ENCODE measurements at places on chromosomes 11 and 22.

DNA sequence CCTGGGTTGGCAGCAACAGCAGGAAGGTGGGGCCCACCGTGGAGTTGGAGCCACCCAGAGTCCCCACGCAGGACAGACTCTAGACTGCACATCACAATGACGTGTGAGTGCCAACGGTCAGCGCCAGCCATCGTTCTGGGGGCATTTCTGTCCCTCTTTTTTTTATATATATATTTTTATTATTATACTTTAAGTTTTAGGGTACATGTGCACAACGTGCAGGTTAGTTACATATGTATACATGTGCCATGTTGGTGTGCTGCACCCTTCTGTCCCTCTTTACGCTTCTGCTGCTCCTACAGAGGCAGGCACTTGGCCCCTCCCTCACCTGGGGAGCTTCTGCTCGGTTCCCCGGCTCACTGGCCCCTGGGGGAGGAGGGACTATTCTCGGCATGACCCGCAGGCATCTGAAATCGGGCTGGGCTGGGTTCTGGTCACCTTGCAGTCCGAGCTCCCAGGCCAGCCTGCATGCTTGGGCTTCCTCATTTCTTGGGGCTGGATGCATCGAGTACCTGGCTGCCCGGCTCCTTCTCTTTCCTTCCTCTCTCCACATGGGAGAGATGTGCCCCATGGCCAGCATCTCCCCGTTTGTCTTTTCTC, 787.4 kb downstream of the TBC1D22A start:
- DNase-seq = no peak

- DNase-seq = no peak
These were observed 877 bp downstream of the ALG9 start for GRCh38 chr11:111870522-111870885.

- DNase-seq = no peak
These were observed at the start of gene DSCAML1 for GRCh38 chr11:117796872-117797529. Gene DSCAML1, minus strand, starts transcription at chr11:117797216. Its CDS starts 137 bp downstream, at chr11:117797079.

DNA sequence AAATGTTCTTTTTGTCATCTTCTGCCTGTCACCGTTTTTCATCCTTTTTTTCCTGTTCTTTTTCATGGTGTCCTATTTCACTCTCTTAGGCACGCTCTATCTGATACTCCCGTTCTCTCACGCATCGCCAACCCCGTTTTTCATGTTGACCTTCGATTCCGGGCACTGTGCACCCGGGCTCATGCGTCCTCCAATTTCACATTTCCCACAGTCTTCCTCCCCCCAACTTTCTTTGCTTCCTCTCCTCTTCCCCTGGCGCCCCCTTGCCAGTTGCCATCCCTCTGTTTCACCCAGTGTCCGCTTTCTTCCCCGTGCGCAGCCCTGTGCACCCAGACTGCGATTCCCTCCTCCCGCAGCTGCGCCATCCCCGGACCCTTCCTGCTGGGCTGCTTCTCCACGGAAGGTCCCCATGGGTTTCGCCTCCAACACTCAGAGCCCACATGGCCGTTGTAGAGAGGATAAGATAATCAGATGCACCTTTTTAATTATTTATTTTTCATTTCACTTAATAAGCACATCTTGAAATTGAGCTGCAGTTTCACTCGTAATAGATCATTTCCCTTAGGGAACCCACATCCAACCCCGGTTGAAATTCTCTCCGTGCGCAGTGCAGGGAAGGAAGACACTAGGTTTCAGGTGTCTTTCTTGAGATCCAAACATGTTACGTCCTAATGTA, 791.1 kb downstream of the NTM start:
- no peak for DNase-seq

DNA sequence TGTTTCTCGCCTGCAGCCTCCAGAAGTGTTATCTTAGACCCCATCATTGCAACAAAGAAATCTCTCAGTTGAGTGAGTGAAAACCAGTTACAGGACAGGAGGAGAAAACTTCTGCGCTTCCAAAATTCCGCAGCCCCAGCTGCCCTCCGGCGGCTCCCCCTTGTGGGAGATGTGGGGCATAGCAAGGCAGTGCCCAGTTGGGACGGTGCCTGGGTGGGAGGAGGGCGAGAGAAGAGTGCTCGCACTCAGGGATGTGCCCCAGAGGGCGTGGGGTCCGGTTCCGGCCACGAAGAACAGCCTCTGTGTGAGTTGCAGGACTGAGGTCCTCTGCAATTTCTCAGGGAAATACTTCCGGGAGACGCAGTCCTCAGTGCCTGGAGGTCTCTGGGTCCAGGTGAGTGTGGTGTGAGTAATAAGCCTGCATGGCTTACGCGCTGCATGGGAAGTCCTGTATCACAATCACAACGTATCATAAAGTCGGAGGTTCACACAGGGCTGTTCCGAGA, 87.0 kb upstream of the BLID start:
- no peak for DNase-seq

GRCh38 chr11:41498726-41499125, 39.3 kb upstream of the LRRC4C start:
- DNase-seq = no peak

DNA sequence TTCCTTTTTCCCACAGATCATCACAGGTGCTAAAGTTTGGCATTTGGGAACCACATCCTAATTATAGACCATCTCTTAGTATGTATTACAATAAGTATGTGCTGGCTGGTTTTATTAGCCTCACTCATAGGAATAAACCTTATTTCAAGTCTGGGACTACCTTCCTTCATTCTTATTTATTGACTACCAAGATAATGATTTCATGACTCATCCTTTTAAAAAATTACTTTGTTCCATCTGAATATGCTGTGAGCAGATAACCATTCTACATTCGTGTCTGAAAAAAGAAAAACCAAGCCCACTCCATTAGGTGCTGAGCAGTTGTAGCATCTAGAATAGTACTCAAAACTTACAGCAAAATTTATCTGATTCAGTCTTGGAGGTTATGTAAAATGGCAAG, 12.3 kb downstream of the TNRC6B start:
- DNase-seq = no peak

DNA sequence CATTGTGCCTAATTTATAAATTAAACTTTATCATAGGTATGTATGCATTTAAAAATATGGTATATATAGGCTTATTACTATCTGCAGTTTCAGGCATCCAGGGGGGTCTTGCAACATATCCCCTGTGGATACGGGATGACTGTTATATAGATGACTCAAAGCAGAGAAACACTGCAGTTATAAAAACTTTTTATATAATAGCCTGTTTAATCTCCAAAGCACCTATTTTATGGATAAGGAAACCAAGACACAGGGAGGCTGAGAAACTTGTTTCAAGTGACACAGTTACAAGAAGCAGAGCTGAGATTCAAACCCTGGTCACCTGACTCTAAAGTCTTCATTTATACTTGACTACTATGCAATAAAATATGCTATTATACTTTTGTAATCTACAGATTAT, 897.7 kb downstream of the KCNA4 start:
- DNase-seq = no peak

GRCh38 chr11:11979488-11980117, 28.8 kb downstream of the DKK3 start:
- no peak for DNase-seq

DNA sequence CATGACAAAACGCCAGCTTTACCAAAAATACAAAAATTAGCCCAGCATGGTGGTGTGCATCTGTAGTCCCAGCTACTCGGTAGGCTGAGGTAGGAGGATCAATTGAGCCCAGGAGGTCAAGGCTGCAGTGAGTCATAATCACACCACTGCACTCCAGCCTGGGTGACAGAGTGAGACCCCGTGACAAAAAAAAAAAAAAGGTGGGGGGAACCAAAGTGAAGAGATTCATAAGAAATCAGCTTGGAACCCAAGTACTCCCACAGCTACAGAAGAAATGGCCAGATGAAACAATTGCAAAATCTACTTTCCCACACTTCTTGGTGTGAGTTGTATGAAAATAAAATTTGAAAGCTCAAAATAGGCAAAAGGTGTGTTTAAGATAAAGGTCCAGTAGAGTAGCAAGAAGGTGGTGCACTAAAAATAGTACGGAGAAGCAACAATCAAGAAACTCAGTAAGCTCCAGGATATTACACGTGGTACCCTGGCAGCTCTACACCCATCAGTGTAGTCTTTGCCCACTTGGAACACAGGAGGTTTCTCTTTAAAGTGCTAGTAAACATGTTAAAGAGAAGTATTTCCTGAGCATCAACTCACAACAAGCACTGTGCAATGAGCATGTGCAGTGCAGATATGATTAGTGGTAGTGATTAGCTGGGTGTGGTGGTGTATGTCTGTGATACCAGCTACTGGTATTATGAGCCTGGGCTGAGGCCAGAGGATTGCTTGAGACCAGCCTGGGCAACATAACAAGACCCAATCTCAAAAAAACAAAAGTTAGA, 5.3 kb downstream of the HARBI1 start:
- no peak for DNase-seq

GRCh38 chr22:46861468-46862367, 99.3 kb downstream of the TBC1D22A start:
- no peak for DNase-seq

- DNase-seq = no peak
These were observed 4.1 kb downstream of the TRABD start for GRCh38 chr22:50189849-50190181.

GRCh38 chr22:24969560-24970301, 17.2 kb downstream of the KIAA1671 start:
- no peak for DNase-seq

- DNase-seq = no peak
These were observed 1116.0 kb downstream of the TBC1D22A start for GRCh38 chr22:47878460-47878859.

- peak; percentile 55 for DNase-seq
These were observed 12.1 kb upstream of the NFAM1 start for GRCh38 chr22:42444077-42444904.

DNA sequence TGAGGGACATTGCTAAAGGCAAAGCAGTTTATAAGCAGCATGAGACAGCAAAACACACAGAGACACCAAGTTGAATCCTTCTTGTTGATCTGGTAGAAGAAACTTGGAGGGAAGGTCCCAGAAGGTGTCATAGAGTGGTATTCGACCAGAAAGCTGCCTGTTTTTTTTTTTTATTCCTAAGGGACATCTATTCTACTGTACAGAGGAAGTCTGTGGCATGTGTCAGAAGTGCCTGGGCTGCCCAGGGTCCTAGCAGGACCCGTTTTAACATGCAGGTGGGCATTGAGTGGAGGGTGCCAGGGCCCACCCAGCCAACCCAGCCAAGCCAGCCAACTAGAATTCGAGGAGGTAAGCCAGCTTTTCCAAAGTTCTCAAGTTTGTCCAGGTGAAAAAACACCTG, 68.0 kb upstream of the ATXN10 start:
- DNase-seq = no peak

GRCh38 chr11:10973416-10973815, 115.6 kb upstream of the ZBED5 start:
- no peak for DNase-seq

GRCh38 chr22:37544955-37545702, 15.2 kb upstream of the CDC42EP1 start:
- no peak for DNase-seq

GRCh38 chr11:77046060-77046501, 11.9 kb downstream of the B3GNT6 start:
- peak; percentile 37 for DNase-seq

DNA sequence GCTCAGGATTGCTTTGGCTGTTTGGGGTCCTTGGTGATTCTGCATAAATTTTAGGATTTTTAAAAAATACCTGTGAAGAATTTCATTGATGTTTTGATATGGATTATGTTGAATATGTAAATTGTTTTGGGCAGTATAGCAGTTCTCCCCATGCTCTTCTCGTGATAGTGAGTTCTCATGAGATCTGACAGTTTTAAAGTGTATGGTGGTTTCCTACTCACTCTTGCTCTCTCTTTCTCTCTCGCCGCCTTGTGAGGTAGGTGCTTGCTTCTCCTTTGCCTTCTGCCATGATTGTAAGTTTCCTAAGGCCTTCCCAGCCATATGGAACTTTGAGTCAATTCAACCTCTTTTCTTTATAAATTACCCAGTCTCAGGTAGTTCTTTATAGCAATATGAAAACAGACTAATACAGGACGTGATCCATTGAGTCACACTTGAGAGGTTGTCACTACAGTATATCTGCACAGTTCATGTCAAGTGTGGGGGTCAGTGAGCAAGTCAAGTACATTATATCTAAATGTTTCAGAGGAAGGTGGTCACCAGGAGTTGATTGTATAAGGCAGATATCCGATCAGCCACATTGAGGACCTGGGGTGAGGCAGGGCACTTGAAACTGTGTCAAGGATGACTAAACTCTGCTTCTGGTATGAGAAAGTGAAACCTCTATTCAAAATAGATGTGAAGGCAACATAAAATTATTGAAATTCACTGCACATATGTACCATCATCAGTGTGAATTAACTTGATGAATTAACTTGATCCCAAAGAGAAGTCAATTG, 70.7 kb upstream of the CCDC179 start:
- no peak for DNase-seq

DNA sequence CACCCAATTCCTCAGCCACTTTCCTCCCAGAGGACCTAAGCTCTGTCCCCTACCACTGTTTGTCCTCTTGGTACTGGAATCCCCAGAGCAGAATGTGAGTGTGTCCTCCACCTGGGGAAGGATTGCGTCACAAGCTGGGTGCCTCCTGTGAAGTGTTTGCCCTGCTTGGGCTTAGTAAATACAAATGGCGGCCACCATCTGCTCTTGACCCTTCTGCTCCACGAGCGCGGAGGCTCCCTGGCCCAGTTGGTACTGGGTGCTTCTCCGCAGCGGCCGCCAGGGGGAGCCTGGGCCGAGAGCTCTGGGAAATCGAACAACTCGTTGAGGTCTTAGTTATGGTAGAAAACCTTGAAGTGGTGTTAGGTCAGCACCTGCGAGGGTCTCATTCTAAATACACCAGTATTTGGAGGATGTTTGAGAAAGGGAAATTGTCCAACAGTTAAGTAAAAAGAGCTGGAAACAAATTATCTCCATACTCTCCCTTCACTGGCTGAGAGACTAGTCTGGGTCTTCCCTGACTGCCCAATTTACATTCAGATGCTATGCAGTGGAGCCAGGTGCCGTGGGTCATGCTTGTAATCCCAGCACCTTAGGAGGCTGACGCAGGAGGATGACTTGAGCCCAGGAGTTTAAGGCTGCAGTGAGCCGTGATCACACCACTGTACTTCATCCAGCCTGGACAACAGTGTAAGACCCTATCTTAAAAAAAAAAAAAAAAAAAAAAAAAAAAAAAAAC, 74.6 kb upstream of the TEAD1 start:
- peak; percentile 19 for DNase-seq

Measured in T-helper 1 cell (primary cell).